ENCODE measurements at places on chromosomes 3 and 15. TPM values are rescaled to one million over a fixed set of nuclear protein-coding genes. Genes with fewer than 3 reads are reported as not detected.

DUSP7 gene
- 12.6 TPM for total RNA-seq

COL8A1 gene
- total RNA-seq = 0.10 TPM

CFAP20DC gene
- not detected for total RNA-seq

C3orf85 gene
- not detected for total RNA-seq

HGD gene
- 2.6 TPM for total RNA-seq

DNA sequence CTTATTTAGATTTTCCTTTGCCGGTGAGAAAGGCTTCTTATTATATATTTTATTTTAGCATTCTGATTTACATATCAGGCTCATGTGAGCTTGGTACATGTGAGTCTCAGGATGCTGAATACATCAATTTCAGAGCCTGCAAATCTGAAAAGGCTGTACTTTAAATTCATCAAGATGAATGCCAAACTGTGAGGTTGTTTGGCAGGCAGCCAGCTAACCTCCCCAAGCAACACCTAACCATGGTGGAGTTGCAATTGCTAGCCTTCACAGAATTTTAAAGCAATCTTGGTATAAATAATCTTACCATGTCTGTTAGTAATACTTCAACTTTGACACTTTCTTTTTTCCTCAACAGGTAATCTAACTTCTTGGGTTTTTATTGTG is 252.5 kb downstream of the CDIN1 start:
- H3K27ac ChIP-seq = no peak overlapping the region
- no peaks in the 10 kb centered on the region for H3K4me1 ChIP-seq
- no peaks in the 10 kb centered on the region for H3K27me3 ChIP-seq
- H3K4me3 ChIP-seq = no peak overlapping the region
- H3K36me3 ChIP-seq = no peaks in the 10 kb centered on the region

- no peaks in the 10 kb centered on the region for H3K36me3 ChIP-seq
- no peaks in the 10 kb centered on the region for H3K27me3 ChIP-seq
- no peak for DNase-seq
- no peaks in the 10 kb centered on the region for H3K4me1 ChIP-seq
Observed at GRCh38 chr15:73862276-73862675, 11.1 kb upstream of the TBC1D21 start.
